Motor neuron (in vitro differentiated cells): ENCODE measurements at places on chromosomes 3 and 15.

- ATAC-seq: peak; percentile 82
These were observed 14.7 kb downstream of the PPARG start for GRCh38 chr3:12303534-12303933.

DNA sequence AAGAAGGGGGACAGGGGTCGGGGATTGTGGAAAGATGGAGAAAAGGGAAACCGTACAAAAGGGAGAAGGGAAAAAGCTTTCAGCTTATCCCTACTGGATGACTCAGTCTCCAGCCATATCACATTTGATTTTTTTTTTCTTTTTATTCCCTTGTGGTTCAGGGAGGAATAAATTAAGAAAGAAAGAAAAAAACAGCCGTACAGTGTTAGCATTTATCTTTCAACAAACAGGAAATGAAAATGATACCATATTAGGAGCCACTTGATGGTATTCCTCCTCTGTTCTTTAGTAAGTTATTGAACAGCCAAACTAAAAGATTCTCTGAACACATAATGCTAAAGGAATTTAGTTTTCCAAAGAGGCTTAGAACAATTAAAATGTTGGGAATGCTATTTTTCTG, 594.4 kb downstream of the FOXP1 start:
- ATAC-seq: peak; percentile 74

DNA sequence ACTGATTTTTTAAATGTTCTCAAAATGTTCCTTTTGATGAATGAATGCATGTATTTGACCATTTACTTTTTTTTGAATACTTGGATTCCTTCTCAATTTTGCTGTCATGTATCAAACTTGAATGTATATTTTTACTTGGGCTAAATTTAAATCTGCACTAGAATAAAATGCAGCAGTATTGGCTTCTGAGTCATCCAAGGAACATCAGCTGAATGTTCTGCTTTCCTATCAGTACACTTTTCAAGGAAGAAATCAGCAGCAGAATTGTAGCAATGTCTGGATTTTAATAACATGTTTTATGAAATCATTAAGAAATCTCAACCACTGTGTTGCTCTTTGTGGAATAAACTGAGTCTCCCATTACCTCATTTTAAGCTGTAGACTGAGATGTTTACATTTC, 57.0 kb upstream of the COL6A6 start:
- no peak for ATAC-seq

GRCh38 chr3:126416943-126417342, 22.2 kb downstream of the CFAP100 start:
- no peak for ATAC-seq

- no peak for ATAC-seq
These were observed 101.1 kb downstream of the DLG1 start for GRCh38 chr3:197197334-197197733.

GRCh38 chr3:174959556-174960065, 100.5 kb downstream of the NAALADL2 start:
- no peak for ATAC-seq

DNA sequence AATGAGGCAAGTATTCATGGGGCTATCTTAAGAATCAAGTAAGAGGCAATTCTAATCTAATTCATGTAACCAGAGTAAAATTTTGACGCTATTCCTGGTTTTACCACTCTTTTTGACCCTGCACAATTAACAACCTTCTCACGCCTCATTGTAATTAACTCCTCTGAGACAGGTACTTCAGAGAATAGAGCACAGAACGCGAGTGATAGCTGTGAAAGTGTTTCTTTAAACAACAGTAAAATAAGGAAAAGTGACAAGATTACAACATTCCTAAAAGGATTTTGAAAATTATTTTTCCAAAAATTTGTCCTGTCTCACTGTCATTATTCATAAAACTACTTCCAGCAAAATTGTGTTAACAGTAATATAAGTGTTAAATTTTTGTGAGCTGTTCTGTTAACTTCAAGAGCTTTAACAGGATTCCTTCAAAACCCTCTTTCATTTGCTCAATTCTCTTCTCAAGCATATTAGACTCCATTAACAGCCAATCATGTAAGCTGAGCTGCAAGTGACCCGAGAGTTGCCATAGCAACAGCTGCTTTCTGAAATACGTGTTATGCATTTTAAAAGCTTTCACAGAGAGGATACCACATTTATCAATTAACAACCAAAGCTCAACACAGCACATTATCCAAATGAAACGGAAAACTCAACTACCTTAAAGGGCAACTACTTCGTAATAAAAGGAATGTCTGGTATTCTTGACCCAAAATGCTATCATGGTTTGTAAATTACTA, 93.1 kb downstream of the STAG1 start:
- ATAC-seq: peak; percentile 99

DNA sequence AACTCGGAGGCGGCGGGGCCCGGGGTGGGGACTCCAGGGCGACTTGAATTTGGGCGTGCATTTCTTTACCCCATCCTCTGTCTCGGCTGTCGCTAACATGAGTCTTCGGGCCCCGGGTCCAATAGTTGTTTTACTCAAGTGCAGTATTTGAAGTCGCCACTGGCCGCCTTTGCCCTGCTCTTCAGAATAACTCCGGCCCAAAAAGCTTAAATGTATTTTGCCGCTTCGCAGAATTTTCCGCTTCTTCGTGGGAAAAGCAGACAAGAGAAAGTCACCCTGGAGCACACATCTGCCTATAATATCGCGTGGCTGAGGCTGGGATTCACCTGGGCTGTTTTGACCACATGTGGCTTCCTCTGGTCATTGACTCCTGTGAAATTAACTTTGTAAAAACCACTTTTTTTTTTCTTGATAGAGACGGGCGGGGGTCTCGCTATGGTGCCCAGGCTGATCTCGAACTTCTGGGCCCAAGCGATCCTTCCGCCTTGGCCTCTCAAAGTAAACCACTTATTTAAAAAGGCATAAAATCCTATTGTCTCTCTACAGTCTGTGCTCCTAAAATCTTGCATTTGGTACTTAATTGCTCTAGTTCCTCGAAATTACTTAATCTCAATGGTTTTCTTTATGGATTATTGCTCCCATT, 676 bp downstream of the CNOT10 start:
- no peak for ATAC-seq

DNA sequence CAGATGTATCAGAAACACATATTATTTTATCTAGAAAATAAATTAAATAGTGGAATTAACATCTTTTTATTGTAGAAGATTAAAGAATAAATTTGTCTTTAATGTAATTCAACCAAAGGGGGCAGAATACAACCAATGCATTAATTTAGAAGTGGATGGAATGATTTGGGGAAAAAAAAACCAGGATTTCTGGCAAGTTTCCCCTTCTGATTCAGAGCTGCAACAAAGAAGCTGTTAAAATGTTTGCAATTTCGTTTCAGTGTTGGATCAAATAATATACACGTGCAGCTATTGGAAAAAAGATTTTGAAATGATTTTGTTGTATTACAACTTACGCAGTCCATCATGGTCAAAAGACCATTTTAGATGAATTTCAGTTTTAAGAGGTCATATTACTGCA, 71.6 kb upstream of the ZNF280D start:
- ATAC-seq: no peak

- ATAC-seq: no peak
These were observed 317.1 kb downstream of the MEX3B start for GRCh38 chr15:81728726-81729125.

DNA sequence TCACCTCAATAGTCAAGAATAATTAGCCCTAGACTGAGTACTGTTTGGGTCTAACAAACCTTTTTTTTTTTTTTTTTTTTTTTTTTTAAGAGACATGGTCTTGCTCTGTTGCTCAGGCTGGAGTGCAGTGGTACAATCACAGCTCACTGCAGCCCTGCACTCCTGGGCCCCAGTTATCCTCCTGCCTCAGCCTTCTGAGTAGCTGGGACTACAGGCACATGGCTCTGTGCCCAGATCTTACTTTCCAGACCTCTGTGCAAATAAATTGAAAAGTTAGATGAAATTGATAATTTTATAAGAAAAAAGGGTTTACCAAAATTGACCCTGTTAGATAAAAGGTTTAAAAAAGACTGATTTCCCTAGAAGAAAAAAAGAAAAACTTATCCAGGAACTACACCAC, 79.0 kb downstream of the NR2E3 start:
- ATAC-seq: no peak
